NB4 (cell line): ENCODE measurements at places on chromosomes 1 and 21.

- DNase-seq = no peak
These were observed 3.7 kb upstream of the SLC1A7 start for GRCh38 chr1:53145942-53146708.

GRCh38 chr1:15469361-15469760, 6.5 kb upstream of the CELA2B start:
- no peak for DNase-seq

GRCh38 chr1:6991266-6991665, 206.0 kb downstream of the CAMTA1 start:
- no peak for DNase-seq

DNA sequence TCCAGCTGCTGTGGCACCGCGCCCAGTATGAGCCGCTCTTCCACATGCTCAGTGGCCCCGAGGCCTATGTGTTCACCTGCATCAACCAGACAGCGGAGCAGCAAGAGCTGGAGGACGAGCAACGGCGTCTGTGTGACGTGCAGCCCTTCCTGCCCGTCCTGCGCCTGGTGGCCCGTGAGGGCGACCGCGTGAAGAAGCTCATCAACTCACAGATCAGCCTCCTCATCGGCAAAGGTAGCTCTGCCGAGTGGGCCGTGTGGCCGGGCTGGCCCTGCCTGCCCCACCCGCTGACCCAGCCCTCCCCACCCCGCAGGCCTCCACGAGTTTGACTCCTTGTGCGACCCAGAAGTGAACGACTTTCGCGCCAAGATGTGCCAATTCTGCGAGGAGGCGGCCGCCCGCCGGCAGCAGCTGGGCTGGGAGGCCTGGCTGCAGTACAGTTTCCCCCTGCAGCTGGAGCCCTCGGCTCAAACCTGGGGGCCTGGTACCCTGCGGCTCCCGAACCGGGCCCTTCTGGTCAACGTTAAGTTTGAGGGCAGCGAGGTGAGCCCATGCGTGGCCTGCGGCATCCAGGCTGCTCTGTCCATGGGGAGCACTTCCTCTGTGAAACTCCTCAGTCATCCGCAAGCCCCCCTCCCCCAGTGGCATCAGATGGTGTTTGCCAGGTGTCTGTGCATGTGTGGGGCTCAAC, 64.2 kb downstream of the PIK3CD start:
- no peak for DNase-seq

DNA sequence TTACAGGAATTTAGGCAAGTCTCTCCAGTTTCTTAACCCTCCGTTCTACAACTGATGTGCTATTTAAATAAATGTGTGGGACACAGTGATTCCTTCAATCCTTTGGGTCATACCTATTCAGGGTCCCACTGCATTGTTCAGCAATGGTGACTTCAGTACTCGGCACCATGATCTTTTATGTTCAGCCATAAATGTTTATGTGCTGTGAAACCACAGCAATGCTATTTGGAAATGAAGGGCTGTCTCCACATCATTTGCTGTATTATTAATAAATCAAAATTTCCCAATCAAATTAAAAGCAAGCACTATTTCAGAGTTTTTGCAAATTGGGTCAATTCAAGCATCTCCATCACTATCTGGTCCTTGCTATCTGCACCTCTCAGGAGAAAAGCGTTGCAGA, 84.8 kb downstream of the NR5A2 start:
- no peak for DNase-seq

GRCh38 chr1:174663358-174663757, 215.6 kb downstream of the GPR52 start:
- no peak for DNase-seq

GRCh38 chr1:34655206-34655874, 99.5 kb upstream of the GJB5 start:
- DNase-seq = no peak

GRCh38 chr1:29793653-29794348, 557.5 kb downstream of the PTPRU start:
- DNase-seq = no peak

DNA sequence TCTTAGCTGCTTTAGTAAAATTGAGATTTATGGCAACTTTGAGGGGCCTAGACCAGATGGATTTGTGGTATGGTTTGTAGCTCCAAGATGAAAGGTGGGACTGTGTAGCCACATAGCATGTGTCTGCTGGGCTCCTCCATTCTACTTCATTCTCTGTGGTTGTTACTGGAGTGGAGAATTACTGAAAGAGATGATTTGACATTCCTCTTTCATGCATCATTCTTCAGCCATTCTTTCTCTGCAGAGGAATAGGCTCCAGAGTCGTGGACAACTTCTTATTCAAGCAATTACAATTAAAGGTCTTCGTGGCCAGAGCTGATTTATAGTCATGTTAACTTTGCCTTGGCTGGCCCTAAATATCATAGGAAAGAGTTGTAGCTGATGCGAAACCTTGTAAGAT, 328.9 kb downstream of the PAPPA2 start:
- DNase-seq = no peak

- no peak for DNase-seq
These were observed 35.3 kb downstream of the TMEM50B start for GRCh38 chr21:33444499-33444898.

- DNase-seq = no peak
These were observed 15.9 kb downstream of the SARS1 start for GRCh38 chr1:109229531-109230127.

DNA sequence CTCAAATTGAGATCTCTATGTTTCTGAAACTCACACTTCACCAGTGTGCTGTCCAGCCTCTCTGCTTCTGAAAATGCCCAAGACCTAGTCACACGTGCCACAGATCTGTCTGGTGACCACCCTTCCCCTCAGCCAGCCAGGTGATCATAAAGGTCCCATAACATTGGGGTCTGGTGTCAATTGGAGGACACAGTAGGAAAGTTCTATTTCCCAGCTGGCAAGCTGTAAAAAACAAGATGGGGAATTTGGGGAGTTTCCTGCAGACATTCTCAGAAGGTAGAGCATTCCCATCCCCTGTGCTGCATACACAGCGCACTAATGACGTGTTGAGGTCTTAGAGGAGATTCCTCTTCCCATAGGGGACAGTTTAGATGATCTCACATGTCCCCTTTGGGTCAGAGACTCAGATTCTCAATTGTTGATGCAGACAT, 50.1 kb downstream of the RPS6KA1 start:
- DNase-seq = no peak

- DNase-seq = no peak
These were observed 3.3 kb downstream of the POFUT2 start for GRCh38 chr21:45284456-45284741.

- DNase-seq = no peak
These were observed 17.0 kb downstream of the CAMK1G start for GRCh38 chr1:209600541-209600940.

DNA sequence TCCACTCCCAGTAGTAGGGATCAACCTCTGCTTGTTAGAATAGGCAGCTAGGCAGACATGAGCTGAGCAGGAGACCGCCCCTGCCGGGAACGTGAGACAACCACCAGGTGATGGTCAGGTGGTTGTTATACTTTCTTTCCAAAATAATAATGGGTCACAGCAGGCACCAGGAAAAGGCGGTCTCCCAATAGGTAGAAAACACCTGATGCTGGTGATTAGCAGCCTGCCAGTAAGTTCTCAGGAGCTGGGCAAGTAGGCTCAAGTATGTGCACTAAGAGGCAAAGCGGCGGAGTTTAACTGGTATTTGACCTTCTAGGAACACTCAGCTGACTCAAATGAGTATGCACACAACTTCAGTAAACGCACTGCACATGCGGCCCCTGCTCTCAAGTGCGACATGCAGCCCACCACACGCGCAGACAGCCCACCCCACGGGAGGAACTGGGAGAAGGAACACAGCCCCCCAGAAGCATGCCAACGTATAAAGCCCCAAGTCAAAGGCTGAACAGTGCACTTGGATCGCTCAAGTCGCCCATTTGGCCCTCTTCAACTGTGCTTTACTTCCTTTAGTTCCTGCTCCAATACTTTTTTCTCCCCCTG, 80.0 kb downstream of the DESI2 start:
- no peak for DNase-seq

- DNase-seq = no peak
These were observed 414.6 kb upstream of the PTBP2 start for GRCh38 chr1:96306809-96307560.

GRCh38 chr1:207808911-207809555, 57.2 kb downstream of the CD46 start:
- no peak for DNase-seq

DNA sequence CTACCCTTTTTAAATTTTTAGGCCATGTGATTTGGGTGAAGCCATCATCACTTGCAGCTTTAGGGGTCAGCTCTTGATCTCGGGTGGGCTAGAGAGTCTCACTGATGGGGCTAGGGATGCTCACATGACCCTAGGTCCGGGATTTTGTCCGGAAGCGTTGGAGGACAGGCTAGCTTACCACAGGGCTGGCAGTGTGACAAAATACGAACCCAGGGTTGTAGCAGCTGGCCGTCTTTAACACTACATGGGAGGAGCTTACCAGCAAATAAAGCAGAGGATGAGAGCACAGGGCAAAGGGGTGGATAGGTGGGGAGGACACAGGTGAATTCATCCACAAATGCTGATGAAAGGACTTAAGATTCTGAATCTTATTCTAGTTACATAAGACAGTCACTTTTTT, 21.9 kb downstream of the GPR161 start:
- no peak for DNase-seq

GRCh38 chr1:225768662-225769426, 8.8 kb upstream of the SRP9 start:
- DNase-seq = no peak

- no peak for DNase-seq
These were observed 43.6 kb upstream of the TMEM61 start for GRCh38 chr1:54936791-54937190.

- no peak for DNase-seq
These were observed 11.3 kb upstream of the SYT6 start for GRCh38 chr1:114164840-114165543.

DNA sequence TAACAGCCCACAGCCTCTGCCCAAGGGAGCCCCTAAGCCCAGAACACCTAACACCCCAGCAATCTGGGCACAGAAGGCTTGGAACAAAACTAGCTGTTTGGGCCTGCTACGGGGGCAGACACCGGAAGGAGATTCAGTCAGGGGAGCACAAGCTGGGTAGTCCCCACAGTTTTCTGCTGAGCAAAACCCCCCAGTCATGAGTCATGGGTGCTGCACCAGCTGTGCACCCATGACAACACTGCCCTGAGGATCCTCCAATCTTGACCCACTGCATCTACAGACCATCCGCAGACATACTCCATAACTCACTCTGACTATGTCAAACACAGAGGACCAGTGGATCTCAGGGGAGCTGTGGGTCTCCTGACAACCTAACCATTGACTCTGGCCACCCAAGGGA, 105.1 kb downstream of the LRIG2 start:
- no peak for DNase-seq

DNA sequence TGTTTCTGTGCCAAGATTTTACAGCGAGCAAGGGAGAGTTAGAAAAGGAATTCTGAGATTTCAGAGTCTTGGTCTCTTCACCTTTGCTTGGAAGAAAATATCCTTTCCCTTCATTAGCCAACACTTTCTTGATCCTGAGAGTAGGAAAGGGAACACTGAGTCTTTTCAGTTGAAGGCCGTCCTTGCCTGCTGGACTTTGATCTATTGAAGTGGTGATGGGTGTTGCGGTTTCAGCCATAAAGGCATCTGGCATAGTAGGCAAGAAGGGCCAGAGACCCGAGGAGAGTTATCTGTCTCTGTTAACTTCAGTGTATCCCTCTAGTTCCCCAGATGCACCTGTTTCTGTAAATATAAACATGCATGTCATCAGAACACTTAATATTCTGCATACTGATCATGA, 9.7 kb downstream of the SELE start:
- DNase-seq = no peak

DNA sequence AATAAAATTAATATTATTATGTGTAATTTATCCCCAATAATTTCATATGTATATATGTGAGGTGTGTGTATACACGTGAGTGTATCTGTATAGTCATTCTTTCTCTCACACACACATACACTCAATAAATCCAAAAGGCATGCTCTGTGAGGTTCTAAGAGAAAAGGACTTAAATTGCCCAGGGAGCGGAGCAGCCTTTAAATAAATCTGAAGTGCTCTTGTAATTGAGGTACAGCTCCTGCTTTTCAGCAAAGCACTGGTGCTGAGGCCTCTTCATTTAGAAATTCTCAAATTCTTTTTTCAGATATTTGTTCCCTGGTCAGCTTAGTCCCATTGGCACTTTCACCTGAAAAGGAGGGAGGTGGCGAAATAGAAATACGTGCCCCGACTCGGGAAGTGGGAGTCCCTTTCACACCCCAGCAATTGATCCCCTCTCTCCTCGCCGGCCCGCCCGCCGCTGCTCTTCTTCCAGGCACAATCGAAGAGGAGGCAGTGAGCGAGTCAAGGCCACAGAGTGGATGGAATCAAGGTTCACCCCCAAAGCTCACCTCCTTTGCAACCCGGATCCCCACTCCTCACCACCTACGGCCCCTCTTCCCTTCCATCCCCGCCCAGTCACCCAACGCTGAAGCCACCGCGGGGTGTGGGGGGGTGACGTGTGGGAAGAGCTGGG, 944 bp downstream of the PLPPR5 start:
- DNase-seq = no peak

GRCh38 chr1:180622658-180623508, 8.9 kb upstream of the XPR1 start:
- no peak for DNase-seq

GRCh38 chr1:111990878-111991718, 1.6 kb upstream of the KCND3 start:
- peak; percentile 22 for DNase-seq

DNA sequence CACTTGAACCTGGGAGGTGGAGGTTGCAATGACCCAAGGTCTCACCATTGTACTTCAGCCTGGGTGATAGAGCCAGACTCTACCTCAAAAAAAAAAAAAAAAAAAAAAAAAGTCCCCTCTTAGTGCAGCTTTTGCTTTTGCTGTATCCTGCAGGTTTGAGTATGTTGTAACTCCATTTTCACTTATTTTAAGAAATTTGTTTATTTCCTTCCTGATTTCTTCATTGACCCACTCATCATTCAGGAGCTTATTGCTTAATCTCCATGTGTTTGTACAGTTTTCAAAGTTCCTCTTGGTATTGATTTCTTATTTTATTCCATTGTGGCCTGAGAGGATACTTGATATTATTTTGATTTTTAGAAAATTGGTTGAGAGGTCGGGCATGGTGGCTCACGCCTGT, 50.9 kb upstream of the AK4 start:
- DNase-seq = peak; percentile 55

DNA sequence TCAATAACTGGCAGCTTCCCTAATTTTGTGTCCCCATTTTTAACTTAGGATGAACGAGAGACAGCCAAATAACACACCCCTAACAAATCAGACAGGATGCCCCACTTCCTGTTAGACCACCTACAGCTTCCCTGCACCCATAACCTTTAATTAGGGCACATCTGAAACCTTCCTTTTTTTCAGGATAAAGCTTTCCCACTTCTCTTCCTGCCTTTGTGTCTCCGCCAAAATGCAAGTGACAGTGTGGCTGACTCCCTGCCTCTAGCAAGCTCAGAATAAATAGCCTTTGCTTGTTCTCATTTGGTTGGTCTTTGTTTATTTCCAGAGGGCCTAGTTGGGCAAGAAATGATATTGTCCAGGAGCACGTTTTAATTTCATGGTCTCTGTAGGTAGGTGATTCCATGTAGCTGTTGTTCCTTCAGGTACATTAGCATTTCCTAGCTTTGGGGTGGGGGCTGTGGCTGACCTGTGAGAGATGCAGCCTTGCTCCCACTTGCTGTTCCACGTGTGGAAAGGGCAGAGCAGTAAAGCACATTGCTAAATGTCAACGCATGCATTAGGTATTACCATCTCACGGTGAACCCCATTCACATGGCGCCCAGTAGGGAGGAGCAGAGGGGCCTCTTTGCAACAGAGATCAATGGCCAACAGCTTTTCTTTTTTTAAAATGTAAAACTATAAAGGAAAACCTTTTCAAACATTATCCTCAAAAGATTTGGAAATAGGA, 154.9 kb downstream of the ST6GALNAC3 start:
- no peak for DNase-seq

GRCh38 chr1:1082776-1083415, 8.8 kb upstream of the RNF223 start:
- DNase-seq = no peak
